ENCODE measurements at places on chromosomes 5 and 9.

- DNase-seq: no peak
Measured at GRCh38 chr5:142871363-142872193, 101.4 kb downstream of the ARHGAP26 start.

DNA sequence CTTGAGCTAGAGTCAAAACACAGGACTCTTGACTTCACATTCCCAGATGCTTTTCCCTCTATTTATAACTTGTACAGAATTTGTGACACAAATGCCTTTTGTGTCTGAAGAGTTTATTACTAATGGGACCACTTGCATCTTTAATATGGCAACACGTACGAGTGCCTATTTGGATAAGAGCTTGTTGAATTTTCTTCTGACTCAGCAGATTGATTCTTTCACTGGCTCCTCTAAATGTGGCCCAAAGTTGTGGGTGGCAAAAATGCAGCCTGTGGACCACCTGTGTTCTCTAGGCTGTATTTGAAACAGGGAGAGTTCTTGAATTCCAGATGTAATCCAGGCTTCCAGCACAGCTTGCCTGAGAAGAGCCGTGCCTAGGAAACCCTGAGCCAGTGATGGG lies 34.1 kb upstream of the ERCC6L2 start:
- DNase-seq: no peak

- DNase-seq: no peak
Measured at GRCh38 chr9:124574534-124575375, 67.6 kb upstream of the NR5A1 start.

DNA sequence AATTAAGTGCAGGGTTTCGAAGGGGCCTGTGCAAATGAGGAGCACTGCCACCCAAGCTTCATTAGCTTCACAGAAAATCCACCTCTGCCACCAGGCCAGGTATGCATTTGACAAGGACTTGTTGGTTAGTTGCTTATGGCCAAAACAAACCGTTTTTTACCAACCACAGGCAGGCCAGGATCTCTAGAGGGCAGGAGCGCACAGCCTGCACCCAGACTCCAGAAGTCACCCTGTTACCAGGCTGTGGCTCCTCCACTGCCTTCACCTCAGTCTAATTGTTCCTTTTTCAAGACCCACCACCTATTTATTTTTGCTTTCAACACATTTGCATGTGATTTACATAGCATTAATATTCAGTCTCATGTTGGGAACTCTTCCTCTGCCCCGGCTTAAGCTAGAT lies 78.3 kb upstream of the HSPA9 start:
- DNase-seq: no peak

GRCh38 chr5:129079496-129079895 lies 15.1 kb upstream of the ISOC1 start:
- DNase-seq: no peak

GRCh38 chr9:617445-618085 lies 223.9 kb upstream of the DMRT1 start:
- DNase-seq: no peak

- DNase-seq: no peak
Measured at GRCh38 chr5:176714067-176714466, 66.8 kb downstream of the TSPAN17 start.

DNA sequence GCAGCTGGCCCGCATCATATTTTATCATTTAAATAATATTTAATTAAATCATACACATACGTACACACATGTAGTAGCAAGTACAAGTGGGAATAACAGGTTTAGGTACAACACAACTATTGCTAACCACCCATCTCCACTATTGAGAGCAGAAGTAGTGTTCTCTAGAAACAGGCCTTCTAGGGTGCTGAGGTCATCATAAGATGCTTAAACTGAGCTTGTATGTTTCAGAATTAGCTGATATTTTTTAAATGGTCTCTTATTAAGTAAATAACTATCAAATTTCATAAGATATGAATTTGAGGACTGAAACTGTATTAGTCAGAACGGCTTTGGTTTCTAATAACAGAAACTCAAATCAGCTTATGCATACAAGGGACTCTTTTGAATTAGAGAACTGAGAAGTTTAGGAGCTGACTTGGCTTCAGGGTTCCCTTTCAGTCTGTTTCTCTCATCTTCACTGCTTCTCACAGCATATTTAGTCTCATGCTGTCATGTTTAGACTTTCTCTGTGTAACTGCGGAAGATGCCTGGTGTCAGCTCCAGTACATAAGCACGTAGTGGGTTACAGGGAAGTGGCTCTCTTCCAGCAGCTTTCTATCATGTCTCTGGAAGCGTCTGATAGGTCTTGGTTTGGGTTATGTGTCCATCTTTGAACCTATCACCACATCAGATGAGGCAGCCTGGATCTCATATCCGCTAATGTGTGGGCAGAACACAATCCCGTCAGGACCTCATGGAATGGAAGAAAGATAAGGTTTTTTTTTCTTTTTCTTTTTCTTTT lies 25.0 kb upstream of the OCLN start:
- no peak for DNase-seq

- no peak for DNase-seq
Measured at GRCh38 chr5:148911386-148911785, 85.0 kb downstream of the ADRB2 start.

GRCh38 chr5:152884006-152884405 lies 478.9 kb upstream of the NMUR2 start:
- no peak for DNase-seq

DNA sequence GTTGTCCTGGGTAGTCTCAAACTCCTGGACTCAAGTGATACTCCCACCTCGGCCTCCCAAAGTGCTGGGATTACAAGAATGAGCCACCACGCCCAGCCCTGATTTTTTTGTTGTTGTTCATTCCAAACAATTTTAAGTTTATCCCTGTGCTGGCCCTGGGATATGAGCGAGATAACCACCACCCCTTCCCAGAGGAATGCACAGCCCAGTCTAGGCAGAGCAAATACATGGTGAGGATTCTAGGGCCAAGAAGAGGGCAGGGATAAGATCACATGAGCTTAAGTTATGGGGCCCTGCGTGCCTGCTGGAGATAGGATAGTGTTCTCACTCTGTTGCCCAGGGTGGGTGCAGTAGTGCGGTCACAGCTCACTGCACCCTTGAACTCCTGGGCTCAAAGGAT lies 21.0 kb upstream of the TOR1B start:
- no peak for DNase-seq

DNA sequence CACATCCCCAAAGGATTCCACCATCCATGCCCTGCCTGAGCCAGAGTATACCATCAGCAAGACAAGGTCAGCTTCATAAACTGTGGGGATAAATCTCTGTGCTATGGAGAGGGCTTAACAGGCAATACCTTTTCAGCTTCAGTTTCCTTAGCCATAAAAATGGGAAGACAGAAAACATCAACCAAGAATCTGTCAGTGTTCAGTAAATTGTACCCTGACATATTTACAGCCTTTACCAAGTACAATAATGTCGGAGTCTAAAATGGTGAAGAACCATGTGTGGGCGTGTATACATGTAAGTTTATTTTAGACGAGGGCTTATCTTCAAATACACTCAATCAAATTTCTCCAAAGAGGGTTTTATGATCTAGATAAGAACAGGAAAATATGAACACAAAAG lies 94.7 kb downstream of the ELAVL2 start:
- DNase-seq: no peak

DNA sequence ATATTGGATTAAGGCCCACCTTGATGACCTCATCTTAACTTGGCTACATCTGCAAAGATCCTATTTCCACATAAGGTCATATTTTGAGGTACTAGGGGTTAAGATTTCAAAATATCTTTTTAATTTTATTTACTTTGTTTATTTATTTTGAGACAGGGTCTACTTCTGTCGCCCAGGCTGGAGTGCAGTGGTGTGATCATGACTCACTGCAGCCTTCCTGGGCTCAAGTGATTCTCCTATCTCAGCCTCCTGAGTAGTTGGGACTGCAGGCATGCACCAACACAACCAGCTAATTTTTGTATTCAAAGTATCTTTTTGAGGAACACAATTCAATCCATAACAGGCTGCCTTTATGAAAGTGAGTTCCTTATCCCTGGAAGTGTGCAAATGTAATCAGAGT lies 212.3 kb downstream of the PALM2AKAP2 start:
- no peak for DNase-seq

GRCh38 chr5:8329773-8330172 lies 460.8 kb downstream of the MTRR start:
- no peak for DNase-seq

DNA sequence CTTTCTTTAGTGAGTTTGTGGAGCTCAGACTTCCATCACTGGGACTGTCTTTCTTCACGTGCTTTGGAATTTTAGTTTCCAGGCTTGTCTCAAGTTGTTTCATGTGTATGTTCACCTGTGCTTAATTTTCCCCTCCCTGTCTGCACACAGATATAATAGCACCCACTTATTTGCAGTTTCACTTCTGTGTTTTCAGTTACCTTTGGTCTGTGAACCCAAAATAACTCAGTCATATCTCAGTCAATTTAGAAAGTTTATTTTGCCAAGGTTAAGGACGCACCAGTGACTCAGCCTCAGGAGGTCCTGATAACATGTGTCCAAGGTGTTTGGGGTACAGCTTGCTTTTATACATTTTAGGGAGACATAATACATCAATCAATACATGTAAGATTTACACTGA lies 330.4 kb downstream of the ICE1 start:
- no peak for DNase-seq

GRCh38 chr5:160158087-160158486 lies 38.8 kb upstream of the PWWP2A start:
- DNase-seq: no peak
